ENCODE measurements at places on chromosomes 1 and 21.

DNA sequence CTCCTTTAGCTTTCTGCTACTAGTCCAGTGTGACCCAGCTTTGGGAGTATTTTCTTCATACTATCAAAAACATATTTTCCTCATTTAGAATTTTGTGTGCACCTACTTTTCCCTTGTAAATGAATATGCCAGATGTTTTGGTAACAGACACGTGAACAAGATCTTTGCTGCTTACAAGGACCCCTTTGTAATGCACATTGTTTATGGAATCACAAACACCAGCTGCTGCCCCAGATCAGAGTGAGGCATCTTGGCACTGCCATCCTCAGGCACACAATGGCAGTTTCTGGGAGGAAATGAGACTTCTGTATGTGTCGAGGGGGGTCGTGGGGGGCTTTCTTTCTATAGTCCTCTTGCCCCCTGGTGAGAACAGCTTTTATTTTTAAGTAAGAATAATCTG lies 115.7 kb downstream of the RGL1 start:
- no peak for DNase-seq

GRCh38 chr21:42346441-42346840 lies 4.4 kb downstream of the TFF2 start:
- DNase-seq: no peak

DNA sequence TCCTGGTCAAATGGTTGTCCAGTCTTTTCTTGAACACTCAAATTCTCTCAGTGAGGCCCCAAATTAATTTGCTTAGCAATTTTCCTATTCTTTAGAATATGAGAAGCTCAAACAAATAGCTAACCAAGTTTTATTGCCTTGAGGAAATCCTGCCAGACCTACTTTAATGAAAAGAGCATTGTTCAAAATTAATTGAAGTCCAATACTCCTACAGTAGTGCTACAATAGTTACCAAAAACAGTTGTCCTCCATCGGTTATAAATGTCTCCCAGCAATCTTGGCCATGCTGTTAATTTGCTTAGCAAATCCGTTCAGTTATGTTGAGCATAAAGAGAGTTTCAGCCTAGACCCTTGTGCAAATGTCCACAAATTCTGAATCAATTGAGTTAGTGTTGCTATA lies 112.9 kb downstream of the MAB21L3 start:
- no peak for DNase-seq

GRCh38 chr1:42000766-42001165 lies 82.0 kb upstream of the HIVEP3 start:
- no peak for DNase-seq

GRCh38 chr1:174883409-174883808 lies 116.3 kb upstream of the CACYBP start:
- DNase-seq: no peak

Measured in memory B cell (primary cell).